ENCODE measurements at places on chromosomes 2 and 18. TPM values are rescaled to one million over a fixed set of nuclear protein-coding genes. Genes with fewer than 3 reads are reported as not detected.

CYBRD1 gene
- polyA plus RNA-seq = 12.4 TPM

HOXD8 gene
- not detected for polyA plus RNA-seq

FAM110C gene
- not detected for polyA plus RNA-seq

PAX3 gene
- polyA plus RNA-seq = not detected

STPG4 gene
- polyA plus RNA-seq = not detected

HNMT gene
- polyA plus RNA-seq = 7.3 TPM

DNA sequence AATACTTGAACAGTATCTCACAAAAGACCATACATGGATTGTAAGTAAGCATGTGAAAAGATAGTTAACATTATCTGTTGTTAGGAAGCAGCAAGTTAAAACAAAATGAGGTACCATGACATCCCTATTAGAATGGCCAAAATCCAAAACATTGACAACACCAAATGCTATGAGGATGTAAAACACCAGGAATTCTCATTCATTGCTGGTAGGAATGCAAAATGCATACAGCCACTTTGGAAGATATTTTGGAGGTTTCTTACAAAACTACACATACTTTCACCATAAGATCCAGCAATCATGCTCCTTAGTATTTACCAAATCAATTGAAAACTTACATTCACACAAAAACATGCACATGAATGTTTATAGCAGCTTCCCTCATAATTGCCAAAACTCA lies 30.9 kb upstream of the ICOS start:
- DNase-seq = no peak

GRCh38 chr2:174717273-174717672 lies 47.0 kb downstream of the CHRNA1 start:
- DNase-seq = no peak

DNA sequence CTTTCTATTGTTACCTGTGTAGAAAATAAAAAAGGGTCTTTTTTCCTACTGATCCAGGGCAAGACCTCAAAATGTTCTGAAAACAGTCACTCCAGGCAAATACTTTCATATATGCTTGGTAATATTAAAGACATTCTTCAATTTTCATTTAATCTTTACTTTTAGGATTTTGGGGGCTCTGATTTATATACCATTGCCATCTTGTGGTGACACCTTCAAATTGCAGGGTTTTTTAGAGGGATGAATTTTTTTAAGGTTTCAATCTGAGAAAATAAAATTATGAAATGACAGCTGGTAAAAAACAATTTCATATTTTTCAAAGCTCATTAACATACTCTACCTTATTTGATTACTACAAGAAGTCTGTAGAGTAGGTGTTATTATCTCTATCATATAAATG lies 26.8 kb downstream of the MAPK4 start:
- DNase-seq = no peak

GRCh38 chr2:165078913-165079312 lies 123.6 kb upstream of the SLC38A11 start:
- DNase-seq = no peak

GRCh38 chr2:27071990-27072830 lies 756 bp upstream of the OST4 start:
- peak; percentile 48 for DNase-seq

DNA sequence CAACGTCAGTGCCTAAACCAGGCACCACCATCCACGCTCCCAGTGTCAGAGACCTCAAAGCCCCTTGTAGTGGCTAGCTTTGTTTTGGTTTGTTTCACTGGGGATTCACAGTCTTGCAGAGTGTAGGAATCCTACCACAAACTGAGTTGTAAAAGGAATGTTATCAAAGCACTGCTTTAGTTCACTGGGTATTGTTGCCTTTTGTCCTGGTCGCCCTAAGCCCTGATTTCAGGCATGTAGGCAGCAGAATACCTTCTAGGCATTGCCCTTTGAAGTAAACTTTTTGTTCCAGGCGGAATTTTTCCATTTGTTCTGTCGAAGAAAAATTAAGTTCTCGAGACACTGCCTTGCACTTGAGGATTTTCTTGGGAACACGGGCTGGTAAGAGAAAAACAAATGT lies 29.4 kb downstream of the PTMA start:
- DNase-seq = no peak

GRCh38 chr2:179550214-179550613 lies 285.6 kb upstream of the SESTD1 start:
- no peak for DNase-seq

Measured in K562 (cell line).